ENCODE measurements at places on chromosomes 2 and 18.

GRCh38 chr2:204061241-204061640 lies 124.7 kb downstream of the ICOS start:
- DNase-seq: no peak

- no peak for DNase-seq
Observed at GRCh38 chr2:22701561-22702160, 683.3 kb upstream of the KLHL29 start.

DNA sequence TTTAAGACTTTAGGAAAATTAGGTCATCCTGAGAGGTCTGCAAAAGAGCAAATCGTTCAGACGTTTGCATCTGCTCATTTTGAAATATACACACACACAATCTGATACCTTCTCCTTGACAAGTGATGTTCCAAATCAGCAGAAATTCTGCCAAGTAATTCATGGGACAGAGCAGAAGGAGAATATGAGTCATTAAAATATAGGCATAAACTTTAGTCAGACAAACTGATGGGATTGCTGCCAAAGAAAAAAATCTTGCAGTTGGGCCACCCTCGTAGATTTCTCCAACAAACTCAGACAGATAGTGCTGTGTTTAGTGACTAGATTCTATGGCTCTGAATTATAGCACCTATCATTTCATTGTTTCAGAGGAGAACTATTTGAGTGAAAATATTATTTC lies 336.3 kb downstream of the NYAP2 start:
- DNase-seq: no peak

DNA sequence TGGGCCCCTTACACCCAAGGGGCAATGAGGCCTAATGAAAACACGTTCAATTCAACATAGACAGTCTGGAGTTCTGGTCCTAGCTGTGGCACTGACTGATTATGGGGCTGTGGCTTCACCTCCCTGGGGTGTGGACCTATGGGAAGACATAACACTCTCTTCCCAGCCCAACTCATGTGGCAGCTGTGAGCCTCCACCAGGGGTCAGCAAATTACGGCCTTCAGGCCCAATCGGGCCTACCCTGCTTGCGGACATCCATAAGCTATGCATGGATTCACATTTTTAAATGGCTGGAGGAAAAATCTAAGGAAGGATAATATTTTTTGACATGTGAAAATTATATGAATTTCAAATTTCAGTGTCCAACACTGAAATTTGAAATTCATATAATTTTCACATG lies 101.3 kb downstream of the LOXHD1 start:
- DNase-seq: no peak

GRCh38 chr2:230712443-230713330 lies at the start of gene CAB39:
Gene CAB39 (plus strand): TSS chr2:230712842. CDS start chr2:230760002, 47,160 bp downstream.
- DNase-seq: peak; percentile 71

DNA sequence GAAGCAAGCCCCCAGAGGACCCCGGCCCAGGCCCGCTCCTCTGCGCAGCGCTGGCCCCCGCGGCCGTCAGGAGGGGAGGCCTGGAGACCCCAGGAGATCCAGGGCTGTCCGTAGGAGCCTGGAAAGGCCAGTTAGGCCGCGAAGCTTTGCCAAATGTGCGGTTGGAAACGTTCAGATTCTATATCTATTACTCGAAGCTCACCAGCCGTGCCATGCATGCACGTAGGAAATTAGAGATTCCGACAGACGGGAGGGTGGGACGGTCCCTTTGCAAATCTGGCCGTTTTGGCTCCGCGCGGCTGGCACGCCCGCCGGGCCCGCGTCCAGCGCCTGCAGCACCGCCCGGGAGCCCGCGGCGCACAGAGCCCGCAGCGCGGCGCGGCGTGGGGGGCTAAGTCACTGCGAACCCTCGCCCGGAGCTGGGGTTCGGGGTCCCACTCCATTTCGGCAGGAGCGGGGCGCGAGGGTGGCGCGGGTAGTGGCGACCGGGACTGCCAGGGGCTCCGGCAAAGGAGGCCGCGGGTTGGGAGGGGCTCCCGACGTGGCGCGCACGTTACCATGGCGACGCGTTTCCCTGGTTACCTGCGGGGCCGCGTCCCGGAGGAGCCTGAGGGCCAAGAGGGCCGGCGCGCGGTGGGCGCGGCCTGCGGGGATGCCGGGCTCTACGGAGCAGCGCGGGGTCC lies 488.6 kb upstream of the SMIM21 start:
- DNase-seq: no peak

GRCh38 chr2:118006326-118006725 lies 7.5 kb downstream of the CCDC93 start:
- DNase-seq: no peak

GRCh38 chr2:82780050-82780449 lies 1679.0 kb downstream of the SUCLG1 start:
- DNase-seq: no peak

DNA sequence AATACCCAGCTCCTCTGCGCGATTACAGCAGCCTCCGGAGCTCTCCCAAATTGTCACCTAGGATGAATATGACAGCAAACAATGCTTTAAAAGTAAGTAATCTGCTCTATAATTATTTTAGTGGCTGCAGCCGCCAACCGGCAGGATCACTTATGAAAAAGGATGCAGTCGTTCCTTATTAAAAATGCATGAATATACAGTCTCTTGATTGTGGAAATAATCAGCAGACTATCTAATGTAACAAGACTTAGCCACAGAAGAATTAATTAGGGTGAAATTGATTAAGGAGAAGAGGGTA lies 71.8 kb upstream of the STPG4 start:
- DNase-seq: no peak

- no peak for DNase-seq
Observed at GRCh38 chr18:31740180-31740579, 20.5 kb downstream of the SLC25A52 start.

GRCh38 chr18:1571206-1571605 lies 666.5 kb downstream of the ADCYAP1 start:
- no peak for DNase-seq

- no peak for DNase-seq
Observed at GRCh38 chr18:74191577-74191976, 43.3 kb downstream of the TIMM21 start.

DNA sequence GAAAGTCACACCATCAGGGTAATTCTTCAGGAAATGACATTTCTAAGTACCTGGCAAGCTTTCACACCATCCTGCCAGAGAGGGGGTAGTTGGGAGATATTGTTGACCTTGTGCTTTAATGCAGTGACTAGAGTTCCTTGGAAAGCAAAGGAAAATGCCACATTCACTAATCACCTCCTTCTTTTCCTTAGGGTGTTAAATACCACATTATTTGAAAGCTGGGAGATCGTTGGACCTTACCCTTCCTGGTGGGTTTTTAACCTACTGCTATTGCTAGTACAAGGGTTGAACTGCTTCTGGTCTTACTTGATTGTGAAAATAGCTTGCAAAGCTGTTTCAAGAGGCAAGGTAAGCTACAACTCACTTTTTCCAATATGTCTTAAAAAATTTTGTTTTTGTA lies 37.0 kb upstream of the NOSTRIN start:
- DNase-seq: no peak

DNA sequence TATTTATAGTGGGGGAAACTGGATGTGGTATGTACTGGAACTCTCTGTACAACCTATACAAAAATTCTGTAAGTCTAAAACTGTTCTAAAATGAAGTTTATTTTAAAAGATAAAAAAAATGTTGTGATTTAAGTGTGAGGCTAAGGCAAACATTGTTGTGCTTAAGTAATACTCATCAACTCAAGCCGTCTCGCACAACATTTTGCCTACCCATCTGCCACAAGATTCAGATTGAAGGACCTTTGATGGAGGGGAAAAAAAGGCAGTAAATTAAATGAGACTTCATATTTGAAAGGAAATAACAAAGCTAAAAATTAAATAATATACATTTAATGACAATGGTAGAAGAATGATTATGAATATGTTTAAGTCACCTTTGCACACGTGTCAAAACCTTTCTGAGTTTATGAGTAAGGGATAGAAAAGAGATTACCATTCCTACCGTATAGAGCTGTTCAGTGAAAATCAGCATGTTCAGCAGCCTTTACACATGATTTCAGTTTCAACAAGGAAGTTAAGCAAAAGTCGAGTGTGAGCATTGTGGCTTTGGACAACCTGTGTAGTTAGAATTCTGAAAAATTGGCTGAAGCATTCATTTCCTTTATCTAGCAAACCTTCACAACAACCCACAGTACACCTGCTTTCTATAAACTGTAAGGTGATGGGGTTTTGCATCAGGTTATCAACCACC lies 499.3 kb downstream of the IRS1 start:
- peak; percentile 1 for DNase-seq

DNA sequence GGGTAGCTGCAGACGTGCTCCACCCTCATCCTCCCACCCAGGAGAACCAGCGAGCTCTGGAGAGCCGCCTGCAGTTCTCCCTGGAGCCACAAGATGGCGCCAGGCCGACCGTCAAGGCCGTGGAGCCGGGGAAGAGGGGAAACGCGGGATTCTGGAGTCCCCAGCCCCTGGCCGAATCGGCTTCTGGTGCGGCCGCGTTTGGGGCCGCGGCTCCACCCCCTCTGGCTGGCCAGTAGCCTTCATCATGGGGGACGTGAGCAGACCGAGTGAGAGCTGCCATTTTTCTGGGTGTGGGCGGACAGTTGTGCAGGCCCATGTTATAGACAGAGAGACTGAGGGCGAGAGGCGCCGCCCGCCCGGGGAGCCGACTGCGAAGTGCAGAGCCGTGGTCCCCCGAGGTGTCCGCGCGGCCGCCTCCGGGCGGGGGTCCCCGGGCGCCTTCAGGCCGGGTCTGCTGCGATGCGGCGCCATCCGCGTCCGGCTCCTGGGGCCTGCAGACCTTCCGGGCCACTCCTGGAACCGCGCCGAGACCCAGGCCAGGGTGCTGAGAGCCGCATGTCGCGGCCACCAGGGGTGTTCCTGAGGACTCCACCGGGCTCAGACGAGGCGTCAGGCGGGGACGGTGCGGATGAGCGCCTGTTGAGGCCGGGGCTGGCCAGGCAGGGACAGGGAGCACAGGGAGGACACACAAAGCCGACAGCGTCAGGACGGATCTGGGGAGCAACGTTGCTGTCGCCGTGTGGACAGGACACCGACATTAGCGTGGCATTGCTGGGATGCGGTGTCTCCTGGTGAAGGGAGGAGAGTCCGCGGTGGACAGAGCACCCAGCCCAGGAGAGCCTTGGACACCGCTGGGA lies 418.2 kb upstream of the HS6ST1 start:
- no peak for DNase-seq

DNA sequence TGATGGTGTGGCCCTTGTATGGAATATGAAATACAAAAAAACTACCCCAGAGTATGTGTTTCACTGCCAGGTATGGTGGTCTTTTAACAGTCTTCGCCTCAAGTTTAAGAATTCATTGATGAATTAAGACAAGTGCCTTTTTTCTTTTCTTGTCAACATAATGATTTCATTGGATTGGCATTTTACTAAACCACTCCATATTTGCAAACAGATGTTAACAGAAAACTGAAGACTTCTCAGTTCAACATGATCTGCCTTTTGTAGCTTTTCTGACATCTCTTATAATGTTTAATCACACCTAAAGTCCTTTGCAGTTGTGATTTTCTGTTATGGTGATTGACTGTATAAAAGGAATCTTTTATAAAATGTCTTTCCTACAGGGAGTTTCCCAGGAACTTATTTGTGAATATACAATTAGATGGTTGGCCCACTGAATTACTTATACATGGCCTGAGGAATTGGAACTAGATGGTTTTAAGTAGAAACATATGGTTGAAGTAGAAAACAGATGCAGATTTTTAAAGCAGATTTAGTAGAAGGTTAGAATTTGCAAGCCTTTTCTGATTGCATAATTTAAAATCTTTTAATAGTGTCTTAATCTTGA lies 39.7 kb downstream of the DYNC1I2 start:
- DNase-seq: no peak

DNA sequence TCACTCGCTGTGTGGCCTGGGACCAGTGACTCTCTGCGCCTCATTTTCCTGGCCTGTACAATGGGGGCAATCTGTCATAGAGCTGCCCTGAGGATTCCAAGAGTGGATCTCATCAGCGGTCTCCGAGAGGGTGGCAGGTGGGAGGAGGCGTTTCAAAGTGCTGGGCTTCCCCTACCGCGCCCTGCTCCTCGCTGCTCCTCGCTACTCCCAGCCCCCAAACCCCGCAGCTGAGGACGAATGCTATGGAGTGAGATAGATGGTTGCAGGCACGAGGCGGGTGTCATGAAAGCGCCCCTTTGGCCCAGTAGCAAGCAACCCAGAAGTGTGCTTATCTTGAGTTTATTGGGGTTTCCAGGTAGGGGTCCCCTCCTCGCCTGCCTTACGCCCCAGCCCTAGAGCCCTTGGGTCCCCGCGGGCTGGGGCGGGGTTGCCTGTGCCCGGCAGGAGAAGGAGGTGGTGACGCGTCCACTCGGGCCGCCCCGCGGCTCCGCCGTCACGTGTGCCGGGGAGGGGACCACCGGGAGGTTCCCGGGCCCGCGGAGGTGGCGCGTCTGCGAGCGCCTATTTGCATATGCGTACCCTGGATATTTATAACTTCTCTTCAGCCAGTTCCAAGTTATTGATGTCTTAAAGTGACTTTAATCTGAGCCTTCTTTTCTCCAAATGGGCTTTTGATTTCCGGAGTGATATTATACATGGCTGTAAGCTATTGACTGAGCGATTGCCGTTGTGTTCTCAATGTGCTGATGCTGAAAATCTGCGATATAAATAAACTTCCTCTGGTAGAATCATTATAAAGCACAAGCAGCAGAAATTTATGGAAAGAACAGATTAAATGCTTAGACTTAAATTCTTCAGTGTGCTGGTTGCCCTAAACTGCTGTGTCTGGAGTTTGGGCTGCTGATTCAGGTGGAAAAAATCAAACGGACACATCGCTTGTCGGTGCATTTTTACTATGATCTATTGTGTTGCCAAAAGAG lies 263.7 kb downstream of the ATAD2B start:
- no peak for DNase-seq

All from GM12864 (cell line).